ENCODE measurements at places on chromosomes 16 and 17.

DNA sequence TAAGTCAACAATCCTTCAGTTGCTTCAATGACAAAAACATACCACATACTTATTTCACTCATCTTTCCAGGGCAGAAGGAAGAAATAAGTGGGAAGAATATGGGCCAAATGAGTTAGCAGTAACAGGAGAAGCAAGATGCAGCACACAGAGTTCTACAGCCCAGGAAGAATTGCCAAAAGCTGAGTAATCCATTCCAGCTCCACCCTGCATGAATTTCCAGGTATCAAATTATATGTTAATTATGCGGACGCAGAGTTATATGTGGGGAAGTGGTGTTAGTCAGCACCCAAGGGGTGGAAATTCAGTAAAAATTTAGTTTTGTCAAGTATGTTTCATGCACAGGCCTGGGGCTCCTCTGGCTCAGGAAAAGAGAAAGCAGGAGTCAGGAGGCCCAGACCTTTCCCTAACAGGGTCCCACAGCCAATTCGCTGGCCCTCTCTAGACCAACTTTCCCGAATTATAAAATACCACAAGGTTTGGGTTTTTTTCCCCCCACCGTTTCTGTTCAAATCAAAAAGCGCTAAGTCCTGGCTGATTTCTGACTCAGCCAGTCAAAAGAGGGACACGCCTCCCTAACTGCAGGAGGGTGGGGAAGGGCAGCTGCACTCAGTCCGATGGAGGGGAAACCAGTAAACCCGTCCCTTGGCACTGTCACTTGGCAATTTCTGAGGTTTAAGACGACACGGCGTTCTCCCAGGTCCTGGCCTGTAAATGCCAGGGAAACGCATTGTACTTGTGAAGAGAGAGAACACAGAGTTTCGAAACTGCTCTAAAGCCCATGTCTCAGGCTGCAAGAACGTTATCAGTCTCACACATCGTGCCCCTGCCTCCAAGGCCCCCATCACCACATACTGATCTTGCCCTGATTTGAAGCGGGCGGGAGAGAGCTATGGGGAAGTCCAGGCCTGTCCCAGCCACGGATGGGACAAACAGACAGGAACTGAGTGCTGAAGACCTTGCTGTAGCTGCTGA lies 58.1 kb downstream of the ZFHX3 start:
- no peak for DNase-seq

- no peak for DNase-seq
Measured at GRCh38 chr16:4290236-4290830, 17.5 kb upstream of the TFAP4 start.

- no peak for DNase-seq
Measured at GRCh38 chr16:30524575-30525568, 1.5 kb downstream of the ZNF768 start.

GRCh38 chr16:29765167-29766032 lies 12.7 kb upstream of the ZG16 start:
- DNase-seq: no peak

- DNase-seq: no peak
Measured at GRCh38 chr17:75144816-75145512, 9.3 kb downstream of the JPT1 start.

DNA sequence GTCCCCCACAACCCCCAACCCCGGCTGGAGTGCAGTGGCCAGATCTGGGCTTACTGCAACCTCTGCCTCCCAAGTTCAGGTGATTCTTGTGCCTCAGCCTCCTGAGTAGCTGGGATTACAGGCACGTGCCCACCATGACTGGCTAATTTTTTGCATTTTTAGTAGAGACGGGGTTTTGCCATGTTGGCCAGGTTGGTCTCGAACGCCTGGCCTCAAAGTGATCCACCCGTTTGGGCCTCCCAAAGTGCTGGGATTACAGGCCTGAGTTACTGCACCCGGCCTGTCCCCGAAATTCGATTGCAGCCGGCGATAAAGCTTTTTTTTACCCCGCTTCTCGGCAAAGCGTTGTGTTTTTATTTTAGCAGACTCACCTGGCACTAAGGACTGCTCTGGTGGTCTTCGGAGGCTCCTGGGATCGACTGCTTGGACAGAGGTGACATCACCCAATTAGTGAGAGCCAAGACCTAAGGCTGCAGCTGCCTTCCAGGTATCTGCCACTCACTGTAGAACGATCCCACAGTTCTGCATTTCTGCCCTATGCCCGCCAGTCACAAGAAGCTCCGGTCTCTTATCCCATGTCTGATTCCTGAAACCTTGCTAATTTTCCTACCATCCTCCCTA lies 82.2 kb upstream of the ARL4D start:
- DNase-seq: no peak

DNA sequence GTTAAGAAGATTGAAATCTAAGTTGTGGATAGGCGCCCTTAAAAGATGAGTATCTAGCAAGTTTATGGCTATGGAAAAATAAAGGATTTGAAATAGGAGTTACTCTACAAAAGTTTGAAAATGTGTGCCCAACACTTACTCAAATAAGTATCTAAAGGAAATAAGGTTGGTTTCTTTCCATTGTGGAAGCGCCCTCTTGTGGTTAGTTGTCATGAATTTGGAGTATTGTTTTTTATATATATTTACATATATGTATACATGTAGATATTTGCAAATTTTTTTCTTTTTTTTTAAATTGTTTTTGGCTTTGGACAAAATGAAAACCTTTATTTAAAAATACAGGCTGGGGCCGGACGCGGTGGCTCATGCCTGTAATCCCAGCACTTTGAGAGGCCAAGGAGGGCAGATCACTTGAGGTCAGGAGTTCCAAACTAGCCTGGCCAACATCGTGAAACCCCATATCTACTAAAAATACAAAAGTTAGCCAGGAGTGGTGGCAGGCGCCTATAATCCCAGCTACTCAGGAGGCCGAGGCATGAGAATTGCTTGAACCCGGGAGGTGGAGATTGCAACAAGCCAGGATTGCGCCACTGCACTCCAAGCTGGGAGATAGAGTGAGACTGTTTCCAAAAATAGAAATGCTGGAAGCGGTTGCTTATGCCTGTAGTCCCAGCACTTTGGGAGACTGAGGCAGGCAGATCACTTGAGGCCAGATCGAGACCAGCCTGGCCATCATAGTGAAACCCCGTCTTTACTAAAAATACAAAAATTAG lies 24.0 kb upstream of the VPS4A start:
- DNase-seq: peak; percentile 72

DNA sequence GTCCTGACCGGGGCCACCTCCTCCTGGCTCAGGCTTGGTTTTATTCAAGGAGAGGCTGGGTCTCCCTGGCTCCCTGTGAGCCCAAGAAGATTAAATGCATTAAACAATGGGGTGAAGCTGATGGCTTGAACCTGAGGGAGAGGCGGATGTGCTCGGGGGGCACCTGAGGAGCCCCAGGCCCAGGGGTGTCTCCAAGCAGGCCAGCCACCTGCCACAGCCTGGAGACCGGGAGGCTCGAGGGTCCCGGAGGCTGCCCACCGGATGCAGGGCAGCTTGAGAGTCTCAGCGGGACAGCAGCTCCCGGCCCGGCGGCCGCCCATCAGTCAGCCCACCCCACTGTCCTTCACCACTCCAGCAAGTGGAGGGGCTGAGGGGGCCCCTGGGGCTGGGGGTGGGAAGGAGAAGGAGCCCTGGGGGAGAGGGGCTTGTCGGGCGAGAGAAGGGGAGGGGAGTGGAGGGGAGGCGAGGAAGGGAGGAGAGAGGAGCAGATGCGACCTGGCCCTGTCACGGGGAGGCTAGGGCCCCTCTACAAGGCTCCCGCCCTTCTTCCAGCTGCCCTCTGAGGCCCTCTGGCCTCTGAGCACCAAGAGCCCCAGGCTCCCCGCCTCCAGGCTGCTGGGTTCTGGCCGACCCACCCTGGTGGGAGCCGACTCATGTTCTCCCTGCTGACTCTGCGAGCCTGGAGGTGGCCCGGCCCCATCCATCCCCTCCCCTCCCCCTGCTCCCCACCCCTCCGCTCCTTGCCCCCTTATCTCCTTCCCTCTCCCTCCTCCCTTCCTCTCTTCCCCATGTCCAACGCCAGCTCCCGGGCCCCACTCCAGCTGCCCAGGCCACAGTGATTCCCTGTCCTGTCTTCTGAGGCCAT lies 13.2 kb downstream of the CD7 start:
- DNase-seq: no peak

GRCh38 chr17:49690256-49690655 lies 12.4 kb upstream of the SPOP start:
- DNase-seq: no peak
